NCI-H510A treated with DMSO at 0.1 percent for 48 hours (cell line): ENCODE measurements at places on chromosomes 4 and X.

GRCh38 chr4:122017296-122017695 lies 65.4 kb upstream of the TRPC3 start:
- no peak for DNase-seq

- DNase-seq, result no peak
Observed at GRCh38 chrX:14903891-14904290, 30.7 kb downstream of the MOSPD2 start.

GRCh38 chr4:141390571-141390970 lies 169.9 kb downstream of the ZNF330 start:
- DNase-seq, result no peak

DNA sequence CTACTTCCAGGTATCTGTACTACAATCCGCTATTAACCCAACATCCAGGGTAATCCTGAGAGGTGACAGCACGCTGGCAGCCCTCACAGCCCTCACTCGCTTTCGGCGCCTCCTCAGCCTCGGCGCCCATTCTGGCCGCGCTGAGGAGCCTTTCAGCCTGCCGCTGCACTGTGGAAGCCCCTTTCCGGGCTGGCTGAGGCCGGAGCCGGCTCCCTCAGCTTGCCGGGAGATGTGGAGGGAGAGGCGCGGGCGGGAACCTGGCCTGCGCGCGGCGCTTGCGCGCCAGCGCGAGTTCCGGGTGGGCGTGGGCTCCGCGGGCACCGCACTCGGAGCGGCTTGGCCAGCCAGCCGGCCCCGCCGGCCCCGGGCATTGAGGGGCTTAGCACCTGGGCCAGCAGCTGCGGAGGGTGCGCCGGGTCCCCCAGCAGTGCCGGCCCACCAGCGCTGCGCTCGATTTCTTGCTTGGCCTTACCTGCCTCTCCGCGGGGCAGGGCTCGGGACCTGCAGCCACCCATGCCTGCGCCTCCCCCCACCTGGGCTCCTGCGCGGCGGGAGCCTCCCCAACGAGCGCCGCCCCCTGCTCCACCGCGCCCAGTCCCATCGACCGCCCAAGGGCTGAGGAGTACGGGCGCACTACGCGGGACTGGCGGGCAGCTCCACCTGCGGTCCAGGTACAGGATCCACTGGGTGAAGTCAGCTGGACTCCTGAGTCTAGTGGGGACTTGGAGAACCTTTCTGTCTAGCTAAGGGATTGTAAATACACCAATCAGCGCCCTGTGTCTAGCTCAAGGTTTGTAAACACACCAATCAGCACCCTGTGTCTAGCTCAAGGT lies 87.3 kb downstream of the PRSS12 start:
- no peak for DNase-seq

- DNase-seq, result no peak
Observed at GRCh38 chrX:31497086-31497485, 425.2 kb upstream of the FTHL17 start.

DNA sequence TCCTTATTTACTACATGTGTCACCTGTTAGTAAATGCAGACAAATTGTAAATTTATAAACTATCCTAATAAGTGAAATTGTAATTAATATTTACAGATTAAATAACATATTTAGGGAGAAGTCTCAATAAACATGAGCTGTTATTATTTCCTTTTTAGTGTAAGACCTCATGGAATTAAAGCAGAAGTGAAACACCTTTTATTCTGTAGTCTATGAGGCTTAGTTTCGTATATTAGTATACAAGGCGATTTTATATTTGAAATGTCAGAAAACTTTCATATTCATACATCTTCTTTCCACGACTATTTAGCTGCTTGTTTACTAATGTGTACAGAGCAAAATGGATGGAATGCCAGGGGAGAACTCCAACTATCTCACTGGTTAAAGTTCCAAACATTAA lies 414.4 kb downstream of the ARHGAP24 start:
- DNase-seq, result no peak

DNA sequence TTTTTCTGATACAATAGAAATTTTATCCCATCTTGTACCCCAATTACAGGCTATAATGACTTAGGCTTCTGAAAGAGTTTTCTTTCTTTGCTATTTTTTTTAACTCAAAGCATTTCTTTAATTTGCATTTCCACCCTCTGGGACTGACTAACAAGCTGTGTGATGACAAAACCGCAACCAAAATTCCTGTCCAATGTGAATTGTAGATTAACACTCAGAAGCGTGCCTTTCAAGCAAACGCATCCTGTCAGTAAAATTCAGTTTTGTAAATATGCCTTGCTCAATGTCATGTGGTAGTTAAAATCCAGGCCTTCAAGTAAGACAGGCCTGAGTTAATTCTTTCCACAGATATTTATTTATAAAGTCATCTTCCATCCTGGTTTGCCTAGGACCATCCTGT lies 50.3 kb downstream of the STK32B start:
- DNase-seq, result no peak

DNA sequence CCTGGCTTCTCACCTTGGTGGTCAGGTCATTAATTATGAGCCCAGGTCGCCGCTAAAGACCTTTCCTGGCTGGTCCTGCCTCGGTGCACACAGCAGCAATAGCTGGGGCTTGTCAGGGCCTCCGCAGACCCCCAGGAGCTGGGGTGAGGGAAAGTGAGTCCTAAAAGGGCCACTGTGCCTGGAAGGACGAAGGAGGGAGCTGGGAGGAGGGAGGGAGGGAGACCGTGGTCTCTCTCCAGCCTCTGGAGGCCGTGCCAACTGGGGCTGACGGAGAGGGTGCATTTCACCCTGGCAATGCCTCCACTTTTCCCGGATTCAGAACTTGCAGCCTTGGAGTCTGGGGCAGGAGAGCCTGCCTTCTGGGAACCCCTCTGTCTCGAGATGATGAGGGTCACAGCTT lies 60.4 kb downstream of the CRLF2 start:
- DNase-seq, result no peak

GRCh38 chr4:67770422-67770821 lies 16.2 kb upstream of the GNRHR start:
- DNase-seq, result no peak

DNA sequence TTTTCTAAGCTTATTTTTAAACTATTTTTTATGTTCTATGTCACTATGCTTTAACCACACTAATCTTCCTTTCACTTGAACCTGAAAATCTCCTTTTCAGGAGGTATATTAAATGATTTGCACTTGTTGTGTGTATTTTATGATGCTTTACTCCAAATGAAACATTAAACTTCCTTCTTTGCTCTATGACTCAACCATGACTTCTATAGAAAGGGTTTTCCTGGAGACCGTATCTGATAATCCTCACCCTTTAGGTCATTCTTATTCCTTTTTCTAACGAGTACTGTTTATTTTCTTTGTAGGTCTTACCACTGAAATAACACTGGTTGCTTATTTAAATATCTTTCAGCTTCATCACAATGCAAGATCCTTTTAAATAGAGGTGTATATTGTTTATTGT lies 1163.2 kb downstream of the PCDH18 start:
- DNase-seq, result no peak

DNA sequence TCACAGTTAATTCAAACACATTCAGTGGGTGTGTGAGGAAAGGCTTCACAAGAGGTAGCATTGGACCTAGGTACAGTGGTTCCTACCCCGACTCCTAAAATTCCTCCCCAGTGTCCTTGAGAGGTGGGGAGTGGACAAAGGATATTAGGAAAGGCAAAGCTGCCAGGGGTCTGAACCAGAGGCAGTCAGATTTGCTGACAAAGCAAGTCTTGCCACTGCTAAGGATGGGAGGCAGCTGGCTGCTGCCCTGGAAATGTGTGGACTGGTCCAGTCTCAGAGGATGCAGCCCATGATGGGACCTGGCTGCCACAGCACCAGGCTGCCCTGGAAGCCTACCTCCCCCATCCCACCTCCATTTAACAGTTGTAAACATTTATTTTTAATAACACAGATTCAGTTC lies 4.1 kb upstream of the PHF8 start:
- no peak for DNase-seq

DNA sequence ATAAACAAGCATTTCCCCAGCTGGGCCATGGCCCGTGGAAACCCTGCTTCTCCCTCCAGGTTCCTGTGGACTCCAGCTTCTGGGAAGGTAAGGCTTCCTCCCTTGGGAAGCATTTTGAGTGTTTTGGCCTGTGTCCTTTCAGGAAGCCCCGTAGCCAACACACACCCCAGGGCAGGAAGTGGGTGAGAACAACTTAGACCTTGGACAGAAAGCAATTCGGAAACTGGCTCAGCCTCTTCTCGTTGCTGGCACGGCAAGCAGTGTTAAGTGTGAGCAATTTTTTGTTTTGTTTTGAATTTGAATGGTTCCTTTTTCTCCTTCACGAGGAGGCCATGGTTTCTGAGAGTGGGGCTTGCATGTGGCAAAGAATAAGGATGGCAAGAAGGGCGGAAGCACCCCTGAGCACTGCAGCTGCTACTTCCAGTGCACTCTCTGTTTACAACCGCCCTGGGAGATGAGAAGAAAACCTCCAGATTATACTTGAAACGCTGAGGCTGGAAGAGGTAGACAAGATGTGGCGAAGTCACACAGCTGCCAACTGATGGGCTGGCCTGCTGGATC lies 14.1 kb upstream of the CYTL1 start:
- DNase-seq, result no peak

DNA sequence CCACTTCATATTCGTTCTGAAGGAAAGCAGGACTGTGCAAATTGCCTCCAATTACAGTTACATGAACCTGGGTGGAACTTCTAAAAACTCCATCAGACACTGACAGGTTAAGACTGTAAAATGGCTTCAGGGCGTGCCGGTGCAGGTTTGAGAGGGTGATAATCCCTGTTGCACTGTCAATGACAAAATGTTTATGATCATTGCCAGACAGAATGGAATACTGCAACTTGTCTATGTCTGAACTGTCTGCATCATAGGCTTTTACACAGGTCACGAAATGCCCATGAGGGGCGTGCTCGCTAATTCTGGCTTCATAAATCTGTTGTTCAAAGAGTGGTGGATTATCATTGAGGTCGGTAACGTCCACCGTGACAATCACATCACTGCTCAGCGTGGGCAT lies 63.7 kb upstream of the MTNR1A start:
- no peak for DNase-seq

DNA sequence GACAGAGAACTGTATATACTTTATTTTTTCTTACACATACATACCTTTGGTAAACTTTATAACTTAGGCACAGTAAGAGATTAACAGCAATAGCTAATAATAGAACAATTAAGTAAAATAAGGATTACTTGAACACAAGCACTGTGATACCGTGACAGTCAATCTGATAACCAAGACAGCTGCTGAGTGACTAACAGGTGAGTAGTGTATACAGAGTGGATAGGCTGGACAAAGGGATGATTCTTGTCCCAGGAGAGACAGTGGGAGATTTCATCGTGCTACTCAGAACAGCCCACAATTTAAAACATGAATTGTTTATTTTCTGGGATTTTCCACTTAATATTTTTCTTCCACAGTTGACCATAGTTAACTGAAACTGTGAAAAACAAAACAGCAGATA lies 411.8 kb downstream of the PPP1R2C start:
- DNase-seq, result no peak

DNA sequence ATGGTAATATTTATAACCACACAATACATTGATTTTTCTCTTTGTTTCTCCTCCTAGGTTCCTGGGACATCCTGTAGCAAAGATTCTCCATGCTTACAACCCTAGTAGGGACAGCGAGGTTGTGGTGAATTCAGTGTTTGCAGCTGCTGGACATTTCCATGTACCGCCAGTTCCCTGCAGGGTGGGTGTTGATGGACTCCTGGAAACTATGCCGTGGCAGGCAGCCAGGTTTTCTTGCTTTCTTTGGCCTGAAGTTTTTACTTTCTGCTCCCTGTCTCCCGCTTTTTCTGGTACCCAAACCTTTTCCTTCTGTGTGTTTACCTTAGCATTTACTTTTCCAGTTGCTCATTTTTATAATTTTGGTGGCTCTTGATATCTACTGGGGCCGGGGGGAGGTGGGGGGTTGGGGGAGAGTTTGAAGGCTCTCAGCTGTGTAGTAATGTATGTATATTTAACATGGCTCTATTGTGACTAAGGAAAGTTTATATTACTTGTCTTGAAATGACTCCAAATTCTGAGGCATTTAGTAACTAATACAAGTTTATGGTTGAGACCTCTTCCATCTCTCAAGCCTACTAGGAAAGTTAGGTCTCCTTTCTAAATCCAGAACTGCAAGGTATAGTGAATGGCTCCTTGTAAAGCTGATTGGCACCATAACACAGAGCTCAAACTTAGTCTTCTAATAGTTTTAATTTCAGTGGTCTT lies 89.7 kb downstream of the TMEM131L start:
- no peak for DNase-seq

DNA sequence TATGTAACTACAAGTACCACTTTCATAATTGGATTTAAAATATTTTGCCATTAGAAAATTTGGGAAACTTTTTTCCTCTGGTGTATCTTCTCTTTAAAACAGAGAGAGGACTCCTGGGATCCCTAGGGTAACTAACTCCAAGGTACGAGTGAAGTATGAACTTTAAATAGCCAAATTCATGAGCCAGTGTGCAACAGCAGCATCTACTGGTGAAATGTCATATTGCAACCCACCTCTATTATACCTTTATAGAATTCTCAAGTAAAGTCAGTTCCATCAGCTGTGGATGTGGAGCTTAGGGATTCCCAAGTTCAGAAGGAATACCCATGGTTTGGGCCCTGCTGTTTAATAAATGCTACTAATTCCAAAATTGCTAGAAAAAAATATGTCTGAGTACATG lies 282.7 kb upstream of the TAPT1 start:
- no peak for DNase-seq

DNA sequence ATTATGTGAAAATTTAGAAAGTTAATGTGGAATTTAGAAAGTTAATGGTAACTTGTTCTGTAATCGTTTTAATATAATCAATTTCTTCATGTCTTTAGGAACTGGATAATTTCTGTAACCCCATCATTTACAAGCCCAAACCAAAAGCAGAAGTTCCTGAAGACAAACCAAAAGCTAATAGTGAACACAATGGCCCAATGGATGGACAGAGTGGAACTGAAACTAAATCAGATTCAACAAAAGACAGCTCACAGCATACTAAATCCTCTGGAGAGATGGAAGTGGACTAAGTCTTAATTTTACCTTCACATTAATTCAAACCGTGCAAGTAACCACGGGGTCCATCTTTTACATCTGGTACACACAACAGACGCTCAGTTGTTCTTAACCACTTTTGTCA lies 48.1 kb upstream of the PLK4 start:
- DNase-seq, result no peak

DNA sequence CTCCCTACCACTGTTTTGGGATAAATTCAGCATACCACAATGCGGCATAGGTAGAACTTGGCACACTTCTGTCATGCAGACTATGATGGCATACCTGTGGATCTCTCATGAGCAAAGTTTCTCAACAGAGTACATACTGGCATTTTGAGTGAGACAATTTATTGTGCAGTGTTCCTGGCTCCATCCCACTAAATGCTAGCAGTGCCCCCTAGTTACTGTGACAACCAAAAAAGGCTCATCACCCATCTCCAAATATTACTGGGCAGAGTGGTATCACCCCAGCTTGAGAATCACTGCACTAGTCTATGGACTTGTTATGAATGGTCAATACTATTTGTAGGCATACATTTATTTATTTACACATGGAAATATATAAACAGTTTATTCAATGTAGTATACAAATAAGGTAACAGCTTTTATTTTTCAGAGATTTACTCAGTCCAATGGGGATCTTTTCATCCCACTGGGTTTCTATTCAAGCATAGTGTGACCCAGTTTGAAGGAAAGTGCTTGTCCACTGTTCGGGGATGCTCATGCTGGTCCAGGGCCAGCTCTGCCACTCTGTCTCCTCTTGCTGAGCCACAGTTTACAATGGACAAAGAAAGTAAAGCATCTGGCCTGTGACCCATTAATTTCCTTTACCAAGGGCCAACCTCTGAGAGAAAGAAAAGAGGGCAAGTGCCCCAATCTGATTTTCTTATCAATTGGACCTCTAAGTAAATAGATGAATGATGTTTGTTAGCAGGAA lies 81.0 kb upstream of the IL2 start:
- no peak for DNase-seq

GRCh38 chr4:151324752-151325110 lies 674 bp downstream of the SH3D19 start:
- no peak for DNase-seq
